ENCODE measurements at places on chromosomes 2 and 18.

GRCh38 chr2:27096748-27097297 is 10.3 kb downstream of the KHK start:
- DNase-seq, result no peak

DNA sequence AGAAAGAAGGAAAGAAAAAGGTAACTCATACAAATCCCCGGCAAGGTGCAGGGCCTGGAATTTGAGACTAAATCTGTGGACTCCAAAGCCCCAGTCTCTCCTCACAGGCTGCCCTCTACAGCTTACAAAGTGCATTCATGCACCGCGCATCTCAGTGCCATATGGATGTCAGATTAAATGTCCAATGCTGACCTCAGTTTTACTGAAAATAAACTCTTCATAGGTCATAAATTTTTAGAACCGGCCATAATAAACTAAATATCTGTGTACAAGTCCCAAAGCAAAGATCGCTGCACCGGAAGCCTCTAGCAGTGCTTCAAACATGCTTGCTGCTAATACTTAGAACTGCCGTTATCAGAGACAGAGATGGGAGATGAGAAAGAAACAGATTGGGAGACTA is 17.7 kb downstream of the ST6GAL2 start:
- DNase-seq, result no peak

- DNase-seq, result no peak
These were observed 517.5 kb downstream of the STK39 start for GRCh38 chr2:167729911-167730310.

GRCh38 chr2:108194409-108195132 is 45.2 kb upstream of the SULT1C3 start:
- DNase-seq, result no peak

- peak; percentile 75 for DNase-seq
These were observed 207.9 kb downstream of the ARL4C start for GRCh38 chr2:234288974-234289455.

DNA sequence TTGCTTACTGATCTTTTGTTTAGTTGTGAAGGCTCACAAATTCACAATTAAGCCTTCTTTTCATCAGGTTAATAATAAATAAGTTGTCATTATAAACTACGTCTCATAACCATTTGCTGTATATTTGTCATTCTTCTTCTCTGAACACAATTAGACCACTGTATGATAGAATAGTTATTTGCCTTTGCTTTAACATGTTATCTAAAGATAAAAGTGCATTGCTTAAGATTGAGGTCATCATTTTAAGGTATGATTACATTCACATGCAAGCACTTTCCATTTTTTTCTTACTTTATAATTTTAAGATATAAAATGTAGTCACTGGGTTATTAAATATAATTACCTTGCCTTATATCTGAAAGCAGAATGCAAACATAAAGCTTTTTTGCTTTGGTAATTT is 80.1 kb upstream of the GLS start:
- no peak for DNase-seq

DNA sequence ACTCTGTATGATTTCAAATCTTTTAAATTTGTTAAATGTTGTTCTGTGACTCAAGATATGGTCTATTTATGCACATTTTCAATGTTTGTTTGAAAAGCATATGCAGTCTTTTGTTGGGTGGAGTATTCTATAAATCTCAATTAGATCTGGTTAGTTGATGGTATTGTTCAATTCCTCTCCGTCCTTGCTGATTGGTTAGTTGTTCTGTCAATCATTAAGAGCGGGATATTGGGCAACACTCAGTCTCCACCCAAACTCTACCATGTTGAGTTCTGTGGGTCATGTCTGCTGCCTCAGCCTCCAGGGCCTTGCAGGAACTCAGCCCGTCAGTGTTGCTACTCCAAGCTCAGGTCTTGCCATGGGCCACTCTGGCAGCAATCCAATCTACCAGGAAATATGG is 118.9 kb downstream of the VWA3B start:
- DNase-seq, result no peak

GRCh38 chr2:117603567-117603966 is 210.9 kb upstream of the DDX18 start:
- DNase-seq, result no peak

DNA sequence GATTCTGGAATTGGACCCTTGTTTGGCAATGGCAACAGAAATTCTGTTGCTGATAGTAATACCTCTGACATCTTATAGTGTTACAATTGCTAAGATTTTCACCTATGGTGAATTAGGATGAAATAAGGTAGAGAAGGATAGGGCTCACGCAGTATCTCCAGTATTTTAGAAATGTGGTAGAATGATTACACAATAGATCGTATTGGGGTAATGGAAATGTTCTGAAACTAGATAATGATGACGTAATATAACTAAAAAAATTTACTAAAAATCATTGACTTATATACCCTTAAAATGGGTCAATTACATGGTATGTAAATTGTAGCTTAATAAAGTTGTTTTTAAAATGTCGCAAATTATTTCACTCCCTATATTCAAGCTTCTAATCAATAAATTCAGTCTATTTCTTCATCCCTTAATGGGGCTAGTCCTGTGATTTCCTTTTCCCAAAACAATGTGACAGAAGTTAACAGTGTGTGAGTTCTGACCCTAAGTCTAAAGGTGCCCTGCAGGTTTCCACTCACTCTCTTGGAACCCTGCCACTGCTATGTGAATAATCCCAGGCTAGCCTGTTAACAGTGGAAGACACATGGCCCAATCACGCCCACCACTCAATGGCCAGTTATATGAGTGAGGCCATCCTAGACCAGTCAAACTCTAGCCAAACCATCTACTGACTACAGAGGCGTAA is 31.2 kb downstream of the USP37 start:
- DNase-seq, result no peak

- no peak for DNase-seq
These were observed 142.7 kb downstream of the PRKCE start for GRCh38 chr2:45794134-45794617.

DNA sequence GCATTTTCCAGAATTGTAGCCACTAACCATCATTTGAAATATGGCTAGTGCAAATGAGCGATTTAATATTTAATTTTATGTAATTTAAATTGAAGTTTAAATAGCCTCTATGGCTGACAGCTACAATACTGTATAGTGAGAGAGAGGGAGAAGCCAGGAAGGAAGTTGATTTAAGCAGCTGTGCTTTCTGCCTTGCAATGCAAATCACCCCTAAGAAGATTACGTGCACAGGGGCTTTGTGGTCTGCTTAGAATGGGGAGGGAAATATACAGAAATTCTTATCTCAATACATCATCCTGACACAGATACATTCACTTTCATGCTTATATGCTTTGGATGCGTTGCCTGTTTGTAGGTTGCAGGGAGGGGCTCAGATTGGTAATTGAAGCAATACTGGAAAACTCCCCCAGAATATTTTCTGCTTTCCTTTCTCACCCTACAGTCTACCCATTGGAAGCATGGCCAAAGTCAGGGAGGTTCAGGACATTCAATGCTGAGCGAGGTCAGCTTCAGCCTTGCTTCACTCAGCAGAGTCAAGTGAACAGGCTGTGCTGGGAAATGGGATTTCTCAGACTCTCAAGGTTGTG is 674.0 kb downstream of the CNTNAP5 start:
- no peak for DNase-seq

- no peak for DNase-seq
These were observed 284 bp downstream of the TIMM21 start for GRCh38 chr18:74148543-74149070.

DNA sequence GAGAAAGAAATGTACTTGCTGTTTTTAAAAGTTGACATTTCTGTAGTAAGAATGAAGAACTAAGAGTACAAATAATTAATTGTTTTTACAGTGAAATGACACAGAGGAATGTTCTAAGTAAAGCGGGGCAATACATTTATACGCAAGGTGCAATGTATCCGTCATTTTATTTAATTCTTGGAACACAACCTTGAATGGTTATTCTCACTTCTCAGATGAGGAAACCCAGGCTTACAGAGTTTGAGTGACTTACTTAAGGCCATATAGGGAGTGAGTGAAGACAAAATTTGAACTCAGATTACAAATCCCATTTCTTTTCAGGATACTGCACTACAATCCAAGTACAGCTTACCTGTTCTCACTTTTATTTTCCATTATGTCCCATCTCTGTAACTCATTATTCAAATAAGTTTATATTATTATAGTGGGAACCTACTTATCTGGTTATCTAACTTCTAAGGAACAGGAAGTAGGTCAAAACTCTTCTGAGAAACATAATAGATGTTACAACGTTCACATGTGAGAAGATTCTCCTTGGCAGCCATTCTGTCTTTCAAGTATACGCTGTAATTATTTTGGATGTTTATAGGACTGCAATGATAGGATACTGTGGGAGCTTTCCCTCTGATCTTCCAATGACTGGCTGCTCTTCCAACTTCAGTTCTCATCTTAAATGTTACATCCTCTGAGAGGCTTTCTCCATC is 12.3 kb upstream of the STK17B start:
- DNase-seq, result no peak

DNA sequence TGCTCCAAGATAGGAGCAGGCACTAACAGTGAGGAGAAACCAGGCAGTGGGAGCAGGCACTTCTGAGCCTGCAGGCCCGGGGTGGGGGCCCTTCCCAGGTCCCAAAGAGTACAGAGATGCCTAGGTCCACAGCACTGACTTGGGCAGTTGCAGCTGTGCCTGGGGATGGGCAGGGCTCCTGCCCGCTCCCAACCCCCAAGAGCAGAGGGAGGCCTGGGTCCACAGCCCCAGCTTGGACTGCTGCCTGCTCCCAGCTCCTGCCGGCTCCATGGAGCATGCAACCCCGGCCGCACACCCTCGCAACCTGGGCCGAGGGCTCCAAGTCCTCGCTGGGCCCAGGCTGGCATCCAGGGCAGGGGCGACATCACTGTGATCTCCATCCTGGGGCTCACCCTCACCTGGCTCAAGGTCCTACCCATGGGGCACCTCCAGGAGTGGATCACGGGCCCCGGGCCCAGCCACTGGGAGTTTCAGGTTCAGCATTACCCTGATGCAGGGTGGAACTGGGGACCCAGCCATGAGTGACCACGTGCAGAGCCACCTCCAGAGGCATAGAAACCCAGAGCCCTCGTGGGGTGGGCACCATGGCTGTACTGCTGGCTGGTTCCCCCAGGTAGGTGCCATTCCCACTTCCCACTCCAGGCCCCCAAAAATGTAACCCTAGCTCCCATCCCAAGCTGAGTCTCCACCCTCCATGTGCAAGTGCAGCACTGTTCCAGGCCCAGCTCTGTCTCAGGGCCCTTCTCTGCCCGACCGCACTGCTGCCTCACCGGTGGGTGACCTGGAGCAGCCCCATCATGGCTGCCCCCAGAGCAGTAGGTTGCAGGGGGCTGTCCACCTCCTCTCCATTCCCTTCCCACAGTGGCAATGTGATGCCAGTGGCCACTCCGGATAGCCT is 325.6 kb downstream of the NR4A2 start:
- DNase-seq, result no peak

- DNase-seq, result no peak
These were observed 36.3 kb upstream of the AP1S3 start for GRCh38 chr2:223873672-223874071.

Measured in CD4-positive, alpha-beta T cell treated with Interferon alpha-2 for 1 hour (primary cell).